ENCODE measurements at places on chromosomes 3 and 15.

DNA sequence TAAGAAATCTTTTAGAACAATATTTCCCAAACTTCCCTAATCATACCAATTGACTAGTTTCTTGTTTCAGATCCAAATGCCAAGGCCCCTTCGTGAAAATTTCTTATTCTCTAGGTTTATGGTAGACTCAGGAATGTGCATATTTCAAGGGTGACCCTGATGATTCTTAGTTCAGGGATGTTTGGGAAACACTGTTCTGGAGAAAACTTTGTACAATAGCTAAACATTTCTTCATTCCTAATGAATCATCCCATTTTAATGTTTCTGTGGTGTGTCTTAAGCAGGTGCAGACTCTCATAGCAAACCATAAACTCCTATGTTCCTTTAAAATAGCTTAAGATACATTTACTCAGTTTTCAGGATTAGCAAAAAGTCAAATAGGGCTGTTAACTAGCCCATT, 314.5 kb downstream of the TIGIT start:
- DNase-seq: no peak

DNA sequence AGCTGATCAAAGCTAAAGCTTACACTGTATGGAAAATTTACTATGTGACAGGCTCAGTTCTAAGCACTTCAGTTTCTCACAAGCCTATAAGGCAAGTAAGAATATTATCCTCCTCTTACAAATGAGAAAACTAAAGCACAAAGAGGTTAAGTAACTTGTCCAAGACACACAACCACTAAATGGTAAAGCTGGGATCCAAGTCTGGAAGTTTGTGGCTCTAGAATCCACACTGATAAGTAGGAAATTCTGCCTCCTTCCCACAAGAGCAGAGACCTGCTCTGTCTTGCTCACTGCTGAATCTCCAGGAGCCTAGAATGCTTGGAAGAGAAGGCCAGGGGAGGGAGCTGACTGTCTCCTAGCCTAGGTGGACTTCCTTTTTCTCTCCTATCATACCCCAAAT, 60.6 kb downstream of the MAGI1 start:
- DNase-seq: no peak

GRCh38 chr3:46737329-46737731, 19.7 kb upstream of the PRSS50 start:
- no peak for DNase-seq

DNA sequence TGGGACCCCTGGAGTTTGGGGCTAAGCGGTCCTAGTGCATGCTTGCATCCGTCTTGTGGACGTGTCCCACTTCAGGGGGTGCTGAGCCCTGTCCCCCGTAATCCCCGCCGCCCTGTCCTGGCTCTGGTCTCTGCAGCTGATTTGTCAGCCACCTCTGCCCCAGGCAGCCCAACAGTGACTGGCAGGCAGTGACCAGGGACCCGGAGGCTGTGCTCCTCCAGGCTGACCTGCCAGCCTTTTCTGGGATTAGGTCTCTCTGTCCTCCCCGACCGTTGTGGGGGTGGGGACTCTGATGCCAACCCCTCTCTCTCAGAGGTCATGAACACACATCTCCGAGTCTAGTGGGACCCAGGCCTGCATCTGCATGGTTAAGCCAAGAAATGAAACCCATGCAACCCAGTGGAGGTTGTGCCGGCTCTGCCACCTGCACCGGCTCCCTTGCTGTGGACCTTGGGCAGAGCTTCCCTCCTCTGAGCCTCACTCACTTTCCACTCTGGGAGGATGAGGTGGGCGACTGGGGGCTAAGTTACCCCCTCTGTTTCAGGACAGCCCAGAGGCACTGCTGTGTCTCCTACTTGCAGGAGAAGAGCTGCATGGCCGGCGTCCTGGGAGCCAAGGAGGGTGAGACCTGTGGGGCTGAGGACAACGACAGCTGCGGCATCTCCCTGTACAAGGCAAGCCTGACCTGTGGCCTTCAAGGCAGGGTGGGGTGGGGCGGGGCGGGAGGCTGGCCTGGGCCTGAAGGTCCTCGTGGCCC, 60.2 kb downstream of the FBLN2 start:
- no peak for DNase-seq

DNA sequence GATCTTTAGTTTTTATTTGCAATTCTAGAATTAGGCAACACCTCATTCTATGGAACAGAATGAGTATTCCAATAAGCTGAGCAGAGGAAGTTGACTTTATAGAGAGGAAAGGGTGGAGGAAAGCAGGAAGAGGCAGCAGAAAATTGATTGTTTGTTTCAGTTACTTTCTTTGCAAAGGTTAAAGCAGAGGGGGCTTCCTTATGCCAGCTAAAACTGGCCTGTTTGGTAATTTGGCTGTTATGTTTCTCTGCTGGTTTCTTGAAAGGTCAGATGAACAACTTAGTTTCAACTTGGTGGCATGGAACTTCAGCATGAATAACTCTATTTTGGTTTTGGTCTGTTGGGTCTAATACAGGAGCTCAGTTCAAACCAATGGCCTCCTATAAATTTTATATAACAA, 190.9 kb upstream of the IL12A start:
- DNase-seq: no peak

- DNase-seq: no peak
These were observed 130.6 kb downstream of the MBNL1 start for GRCh38 chr3:152399374-152399773.

- DNase-seq: no peak
These were observed 86.4 kb upstream of the THBS1 start for GRCh38 chr15:39494462-39494861.

GRCh38 chr3:121748680-121749275, 763 bp downstream of the GOLGB1 start:
- no peak for DNase-seq
